ENCODE measurements at places on chromosomes 12 and 14. TPM values are rescaled to one million over a fixed set of nuclear protein-coding genes. Genes with fewer than 3 reads are reported as not detected.

GRCh38 chr12:52032446-52032803 is 18.8 kb upstream of the NR4A1 start:
- DNase-seq, result no peak

The PPP1R1A gene
- 3.4 TPM for total RNA-seq

- no peak for DNase-seq
These were observed 151.6 kb downstream of the SYT1 start for GRCh38 chr12:79016181-79016580.

The ART4 gene
- total RNA-seq, result not detected

- no peak for DNase-seq
These were observed 45.9 kb downstream of the TSPAN9 start for GRCh38 chr12:3122841-3123678.

The INSM2 gene
- not detected for total RNA-seq

- no peak for DNase-seq
These were observed 111.9 kb upstream of the DDHD1 start for GRCh38 chr14:53265025-53265424.

The SMOC1 gene
- 2.7 TPM for total RNA-seq

GRCh38 chr12:108962256-108962655 is 58.6 kb downstream of the SVOP start:
- no peak for DNase-seq

- no peak for DNase-seq
These were observed 4.3 kb downstream of the COQ10A start for GRCh38 chr12:56271031-56271430.

The RAB2B gene
- 29.5 TPM for total RNA-seq

DNA sequence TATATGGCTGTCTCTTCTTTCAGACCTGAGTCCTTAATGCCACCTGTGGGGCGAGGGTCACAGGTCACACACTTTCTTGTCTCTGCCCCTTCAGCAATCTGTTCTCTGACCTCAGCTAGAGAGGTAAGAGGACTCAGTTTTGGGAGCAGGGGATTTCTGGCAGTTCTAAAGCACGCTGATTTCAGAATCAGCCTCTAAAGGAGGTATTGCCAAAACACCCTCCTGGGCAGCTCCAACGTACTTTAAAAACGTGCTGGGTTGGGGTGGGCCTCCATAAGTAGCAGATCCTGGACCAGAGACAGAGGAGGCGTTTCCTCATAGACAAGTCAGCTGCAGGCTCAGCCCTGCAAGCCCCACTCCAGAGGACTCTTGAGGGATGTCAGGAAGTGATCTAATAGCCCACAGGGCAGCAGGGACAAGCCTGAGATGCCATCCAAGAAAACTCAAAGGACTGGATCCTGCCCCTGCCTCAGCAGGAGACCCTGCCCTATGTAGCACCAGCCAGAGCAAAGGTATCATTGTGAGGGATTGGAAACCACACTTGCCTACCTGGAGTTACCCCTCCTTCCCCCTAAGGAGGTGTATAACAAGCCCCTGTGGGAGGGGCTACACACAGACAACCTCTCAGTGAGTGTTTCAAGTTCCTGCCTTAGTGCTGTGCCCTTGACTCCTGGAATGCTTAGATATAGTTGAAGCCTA is 8.5 kb downstream of the CTDSP2 start:
- no peak for DNase-seq

- DNase-seq, result no peak
These were observed 15.2 kb downstream of the IL31 start for GRCh38 chr12:122158700-122159285.

- no peak for DNase-seq
These were observed 53.6 kb upstream of the RIN3 start for GRCh38 chr14:92459950-92460421.

The LAG3 gene
- total RNA-seq, result not detected

The CMKLR1 gene
- total RNA-seq, result 1.4 TPM

- DNase-seq, result no peak
These were observed 13.8 kb downstream of the TAOK3 start for GRCh38 chr12:118358612-118359540.

- no peak for DNase-seq
These were observed at the start of gene CABP1 for GRCh38 chr12:120639771-120640721. CABP1 (plus strand) TSS chr12:120640626; CDS start chr12:120640686, 60 bp downstream.

- DNase-seq, result no peak
These were observed 18.9 kb downstream of the GLIPR1L2 start for GRCh38 chr12:75409830-75410229.

The ACOT4 gene
- total RNA-seq, result 5.1 TPM
